ENCODE measurements at places on chromosomes 1 and 21. TPM values are rescaled to one million over a fixed set of nuclear protein-coding genes. Genes with fewer than 3 reads are reported as not detected.

DNA sequence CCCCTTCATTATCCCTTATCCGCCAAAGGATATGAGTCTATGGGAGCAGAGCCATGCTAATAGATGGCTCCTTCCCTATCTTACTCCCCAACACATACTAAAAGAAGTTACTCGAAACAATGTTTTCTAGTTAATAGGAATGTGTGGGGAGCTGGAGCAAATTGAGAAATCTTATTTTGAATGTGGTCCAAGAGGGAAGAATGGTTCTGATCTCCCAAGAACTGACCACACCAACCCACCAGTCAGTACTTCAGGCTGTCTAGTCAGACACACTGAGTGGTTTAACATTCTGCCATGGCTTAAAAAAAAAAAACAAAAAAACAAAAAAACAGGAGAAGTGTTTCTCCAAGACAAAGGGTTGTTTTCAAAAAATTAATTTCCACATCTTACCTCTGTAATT is 31.5 kb upstream of the DNASE2B start:
- DNase-seq: no peak

DNA sequence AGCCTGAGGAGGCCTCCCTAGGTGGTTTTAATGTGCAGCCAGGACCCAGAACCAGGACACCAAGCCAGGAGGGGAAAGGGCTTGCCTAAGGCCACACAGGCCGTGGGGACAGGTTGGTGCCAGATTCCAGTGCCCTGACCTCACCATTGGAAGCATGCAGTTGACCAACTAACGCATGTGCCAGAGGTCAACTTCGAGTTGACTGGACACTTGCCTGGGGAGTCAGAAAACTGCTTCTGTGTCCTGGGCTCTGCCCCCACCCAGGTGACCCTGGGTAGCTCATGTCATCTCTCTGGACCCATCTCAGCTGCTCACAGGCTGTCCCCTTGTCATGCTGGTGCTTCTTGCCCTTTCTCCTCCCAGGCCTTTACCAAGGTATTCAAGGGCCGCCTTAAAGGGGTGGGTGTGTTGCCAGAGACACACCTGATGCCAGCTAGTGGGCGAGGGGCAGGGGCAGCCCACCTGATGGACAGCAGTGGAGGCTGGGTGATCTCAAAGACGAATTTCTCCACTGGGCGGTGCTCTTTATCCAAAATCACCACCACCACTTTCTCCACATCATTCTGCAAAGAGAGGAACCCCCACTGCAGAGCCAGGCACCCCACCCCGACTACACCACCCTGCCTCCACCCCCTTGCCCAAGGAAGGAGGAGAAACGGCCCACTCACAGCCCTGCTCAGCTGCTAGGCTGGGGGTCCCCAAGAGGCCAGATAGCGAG is 4.4 kb downstream of the MAD2L2 start:
- no peak for DNase-seq

- no peak for DNase-seq
Observed at GRCh38 chr21:39265603-39266002, 47.8 kb downstream of the BRWD1 start.

The CELF3 gene
- polyA plus RNA-seq: not detected

GRCh38 chr1:34657849-34658248 is 97.0 kb upstream of the GJB5 start:
- DNase-seq: no peak

GRCh38 chr1:7692005-7692404 is 79.1 kb upstream of the VAMP3 start:
- no peak for DNase-seq

GRCh38 chr1:197066719-197067456 is at the start of gene F13B:
Gene F13B, minus strand, starts transcription at chr1:197067260. Its CDS starts 37 bp downstream, at chr1:197067223.
- no peak for DNase-seq

GRCh38 chr1:165828669-165829329 is 1.4 kb downstream of the UCK2 start:
- DNase-seq: peak; percentile 28

The SYCP1 gene
- polyA plus RNA-seq: not detected

- no peak for DNase-seq
Observed at GRCh38 chr1:21930629-21931170, 6.4 kb downstream of the HSPG2 start.

- no peak for DNase-seq
Observed at GRCh38 chr1:212289262-212290077, 4.3 kb downstream of the PPP2R5A start.

Data from CD14-positive monocyte (primary cell).